H54 (cell line): ENCODE measurements at places on chromosomes 3 and 15.

GRCh38 chr3:195307711-195308110 is 36.8 kb upstream of the XXYLT1 start:
- no peak for DNase-seq

GRCh38 chr3:86985181-86985826 is 5.6 kb downstream of the VGLL3 start:
- DNase-seq, result no peak

GRCh38 chr3:126999383-126999782 is 16.5 kb downstream of the PLXNA1 start:
- no peak for DNase-seq

GRCh38 chr15:63544258-63545026 is 40.0 kb downstream of the USP3 start:
- DNase-seq, result no peak

DNA sequence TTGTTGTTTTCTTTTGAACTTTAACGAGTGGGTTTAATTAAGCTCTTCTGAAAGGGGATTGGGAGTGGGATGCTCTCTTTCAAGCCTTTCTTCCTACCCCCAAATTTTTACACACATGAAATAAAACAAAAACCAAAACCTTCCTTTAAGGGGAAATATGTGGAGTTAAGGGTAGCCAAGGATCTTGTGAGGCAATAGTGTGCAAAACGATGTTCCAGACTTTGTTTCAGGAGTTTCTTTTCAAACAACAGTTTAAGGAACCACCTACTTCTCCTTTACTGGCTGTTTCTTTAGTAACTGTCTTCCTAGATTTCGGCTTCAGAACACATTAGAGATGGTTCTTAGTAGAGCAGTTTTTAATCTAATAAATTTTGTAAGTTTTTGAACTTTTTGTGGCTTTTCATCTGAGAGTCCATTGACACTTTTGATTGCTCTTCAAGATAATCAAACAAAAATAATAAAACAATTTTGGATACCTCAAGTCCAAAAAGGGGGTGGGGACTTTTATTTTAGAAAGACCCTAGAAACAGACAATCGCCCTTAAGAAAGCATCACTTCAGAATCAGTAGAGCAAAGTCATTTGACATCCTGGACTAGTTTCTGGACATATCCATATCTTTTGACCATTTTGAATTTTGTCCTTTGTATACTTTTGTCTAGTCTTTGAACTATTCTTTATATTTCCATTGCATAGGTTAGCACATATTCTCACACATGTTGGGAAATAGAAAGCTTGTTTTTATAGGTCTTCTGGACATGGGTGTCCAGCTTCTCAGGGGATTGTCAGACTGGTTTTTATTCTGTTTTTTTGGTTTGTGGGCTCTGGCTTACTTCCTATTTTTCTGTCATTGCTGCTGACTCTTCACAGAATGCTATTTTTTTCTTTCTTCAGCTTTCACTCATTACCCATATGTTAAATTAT is 6.0 kb downstream of the DIPK2A start:
- no peak for DNase-seq

- DNase-seq, result no peak
Observed at GRCh38 chr3:133383741-133384140, 16.1 kb upstream of the BFSP2 start.

- no peak for DNase-seq
Observed at GRCh38 chr3:186258968-186259367, 103.1 kb downstream of the DGKG start.

- no peak for DNase-seq
Observed at GRCh38 chr3:99506-99905, 97.1 kb upstream of the CHL1 start.

DNA sequence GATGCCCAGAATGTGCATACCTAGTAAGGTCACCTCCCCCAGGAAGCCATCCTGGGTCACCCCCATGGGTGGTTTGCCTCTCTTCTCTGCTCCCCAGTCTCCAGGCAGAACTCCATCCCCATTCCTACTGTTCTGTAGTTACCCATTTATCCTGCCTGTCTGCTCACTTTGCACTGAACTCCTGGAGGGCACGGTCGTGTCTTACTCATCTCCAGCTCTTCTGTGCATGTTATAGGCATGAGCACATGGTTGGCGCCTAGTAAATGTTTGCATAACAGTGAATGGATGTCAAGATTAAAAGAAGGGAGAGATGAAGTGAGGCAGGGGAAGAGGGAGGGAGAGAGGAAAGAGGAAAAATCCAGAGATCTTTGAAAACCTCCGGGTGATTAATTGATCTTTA is 208.4 kb upstream of the TRIM42 start:
- no peak for DNase-seq

- no peak for DNase-seq
Observed at GRCh38 chr3:133445108-133445507, 45.3 kb downstream of the BFSP2 start.

DNA sequence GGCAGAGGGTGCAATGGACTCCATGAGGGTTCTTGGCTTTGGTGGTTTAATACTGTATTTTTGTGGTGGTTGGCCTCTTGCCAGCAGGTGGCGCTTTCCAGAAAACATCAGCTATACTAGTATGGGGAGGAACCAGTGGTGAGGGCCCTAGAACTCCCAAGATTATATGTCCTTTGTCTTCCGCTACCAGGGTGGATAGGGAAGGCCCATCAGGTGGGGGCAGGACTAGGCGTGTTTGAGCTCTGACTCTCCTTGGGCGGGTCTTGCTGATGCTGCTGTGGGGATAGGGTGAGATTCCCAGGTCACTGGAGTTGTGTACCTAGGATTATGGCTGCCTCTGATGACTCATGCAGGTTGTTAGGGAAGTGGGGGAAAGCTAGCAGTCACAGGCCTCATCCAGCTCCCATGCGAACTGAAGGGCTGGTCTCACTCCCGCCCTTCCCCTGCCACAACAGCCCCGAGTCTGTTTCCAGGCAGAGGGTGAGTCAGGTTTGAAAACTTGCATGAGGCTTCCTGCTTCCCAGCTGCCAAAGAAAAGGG is 357.7 kb downstream of the OTOL1 start:
- DNase-seq, result peak; percentile 9

- no peak for DNase-seq
Observed at GRCh38 chr3:23161308-23161707, 41.8 kb upstream of the UBE2E2 start.
